H7 (cell line): ENCODE measurements at places on chromosomes 4 and X. TPM values are rescaled to one million over a fixed set of nuclear protein-coding genes. Genes with fewer than 3 reads are reported as not detected.

The SPANXB1 gene
- total RNA-seq, result not detected in 2 replicates

The MAGEC1 gene
- not detected in 2 replicates for total RNA-seq

The PWWP3B gene
- 0.52 and 1.5 TPM in 2 replicates for total RNA-seq

The SH2D1A gene
- not detected in 2 replicates for total RNA-seq

The YY2 gene
- 0.10 and 0.30 TPM in 2 replicates for total RNA-seq

- DNase-seq, result peak; percentile 76
These were observed at the start of gene TSPAN6 for GRCh38 chrX:100636321-100636991. TSPAN6 (minus strand) TSS chrX:100636806; CDS start chrX:100636694, 112 bp downstream.

- peak; percentile 23 for DNase-seq
These were observed 581.3 kb downstream of the BCOR start for GRCh38 chrX:39516427-39516841.

- DNase-seq, result no peak
These were observed 269.1 kb upstream of the SLIT2 start for GRCh38 chr4:19982556-19982955.

DNA sequence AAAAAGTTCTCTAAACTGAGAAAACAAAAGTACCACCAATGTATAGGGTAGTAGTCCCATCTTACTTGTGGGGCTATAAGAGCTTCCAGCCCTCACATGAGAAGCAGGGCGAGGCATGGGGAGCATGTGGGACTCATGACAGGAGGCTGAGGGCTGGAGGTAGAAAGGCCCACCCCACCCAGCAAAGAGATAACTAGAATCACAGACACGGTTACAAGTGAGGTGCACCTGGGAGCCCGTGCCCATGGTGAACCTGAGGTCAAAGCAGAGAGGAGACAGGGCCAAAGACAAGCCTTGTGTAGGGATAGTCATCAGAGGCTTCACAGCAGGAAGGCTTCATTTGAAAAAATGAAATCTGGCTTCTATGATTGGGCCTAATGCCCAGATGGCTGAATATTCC lies 55.4 kb downstream of the TTC29 start:
- no peak for DNase-seq

DNA sequence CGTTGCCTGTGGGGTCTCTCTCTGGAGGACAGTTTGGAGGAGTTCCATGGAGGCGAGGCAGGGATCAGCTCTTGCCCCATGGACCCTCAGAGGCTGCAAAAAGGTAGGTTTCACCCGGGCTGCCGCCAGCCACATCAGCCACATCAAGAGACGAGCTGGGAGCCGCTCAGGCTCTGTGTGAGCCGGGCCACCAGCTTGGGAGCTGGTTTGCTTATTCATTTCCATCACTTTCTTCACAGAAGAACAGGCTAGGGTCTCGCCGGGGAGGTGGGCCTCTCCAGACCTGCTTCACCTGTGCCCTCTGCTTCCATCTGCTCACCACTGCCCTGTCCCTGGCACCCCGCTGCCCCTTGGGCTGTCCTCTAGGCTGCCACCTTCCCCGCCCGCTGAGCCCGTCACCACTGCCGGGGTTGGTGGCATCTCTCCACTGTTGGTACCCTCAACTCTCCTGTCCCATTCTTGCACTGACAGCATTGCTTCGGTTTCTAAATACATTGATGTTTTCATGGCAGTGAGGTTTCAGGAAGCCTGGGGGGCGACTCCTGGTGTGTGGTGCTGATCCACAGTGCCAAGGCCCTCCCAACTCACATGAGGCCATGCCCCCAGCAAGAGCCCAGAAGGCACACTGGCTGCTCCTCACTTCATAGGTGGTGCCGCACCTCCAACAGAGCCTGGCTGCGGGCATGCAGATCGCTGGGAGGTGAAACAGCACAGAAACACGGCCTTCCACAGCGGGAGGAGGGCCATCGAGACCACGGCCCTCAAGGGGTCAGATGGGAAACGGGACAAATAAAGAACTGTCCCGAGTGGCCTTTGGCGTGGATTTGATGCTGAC lies 4.5 kb upstream of the TREX2 start:
- peak; percentile 35 for DNase-seq

GRCh38 chrX:123822965-123823364 lies 36.9 kb upstream of the XIAP start:
- no peak for DNase-seq
